Activated CD4-positive, alpha-beta memory T cell treated with anti-CD3 and anti-CD28 coated beads for 36 hours (primary cell): ENCODE measurements at places on chromosomes 6 and 20.

- DNase-seq = no peak
Observed at GRCh38 chr6:33587529-33587928, 7.5 kb upstream of the BAK1 start.

DNA sequence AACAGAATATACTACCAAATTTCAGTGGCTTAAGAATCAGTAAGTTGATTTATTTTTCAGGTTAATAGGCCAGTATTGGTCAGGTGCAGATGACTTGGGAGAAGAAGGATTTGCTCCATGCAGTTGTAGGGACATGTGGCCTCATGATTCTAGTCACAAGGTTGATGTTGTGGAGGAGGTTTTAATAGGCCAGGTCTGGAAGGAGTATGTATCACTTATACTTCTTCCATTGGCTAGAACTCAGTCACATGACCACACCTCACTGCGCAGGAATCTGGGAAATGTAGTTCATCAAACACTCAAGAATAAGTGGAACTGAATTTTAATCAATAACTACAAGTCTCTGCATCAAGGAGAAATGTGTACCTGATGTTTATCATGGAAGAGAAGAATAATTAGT, 281.5 kb upstream of the QKI start:
- no peak for DNase-seq

- no peak for DNase-seq
Observed at GRCh38 chr6:1729750-1730140, 120.0 kb downstream of the FOXC1 start.

GRCh38 chr6:80366714-80367113, 260.2 kb downstream of the BCKDHB start:
- no peak for DNase-seq

DNA sequence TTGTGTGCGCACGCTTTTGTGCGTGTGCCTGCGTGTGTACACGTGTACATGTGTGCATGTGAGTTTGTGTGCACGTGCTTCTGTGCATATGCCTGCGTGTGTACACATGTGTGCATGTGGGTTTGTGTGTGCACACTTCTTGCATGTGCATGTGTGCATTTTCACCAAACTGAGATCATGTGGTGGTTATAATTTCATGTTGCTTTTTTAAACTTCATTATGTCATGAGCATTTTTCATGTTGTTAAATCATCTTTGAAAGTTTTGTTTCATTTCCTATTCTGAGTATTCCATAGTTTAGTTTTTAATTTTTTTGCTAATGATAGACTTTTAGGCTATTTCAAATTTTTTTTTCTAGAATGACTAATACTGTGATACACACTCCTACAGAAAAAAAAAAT, 6.4 kb upstream of the CST3 start:
- no peak for DNase-seq

DNA sequence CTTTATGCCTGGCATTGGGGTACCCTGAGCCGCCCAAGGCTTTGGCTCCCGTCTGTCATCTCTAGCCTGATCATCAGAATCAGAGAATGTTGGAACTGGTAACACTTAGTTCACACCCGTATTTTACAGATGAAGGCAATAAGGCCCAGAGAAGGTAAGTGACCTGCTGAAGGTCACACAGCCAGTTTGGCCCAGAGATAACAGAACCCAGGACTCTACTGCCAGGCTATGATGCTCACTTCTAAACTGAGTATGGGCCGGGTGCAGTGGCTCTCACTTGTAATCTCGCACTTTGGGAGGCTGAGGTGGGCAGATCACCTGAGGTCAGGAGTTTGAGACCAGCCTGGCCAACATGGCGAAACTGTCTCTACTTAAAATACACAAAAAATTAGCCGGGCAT, 1.8 kb upstream of the TGM6 start:
- no peak for DNase-seq

DNA sequence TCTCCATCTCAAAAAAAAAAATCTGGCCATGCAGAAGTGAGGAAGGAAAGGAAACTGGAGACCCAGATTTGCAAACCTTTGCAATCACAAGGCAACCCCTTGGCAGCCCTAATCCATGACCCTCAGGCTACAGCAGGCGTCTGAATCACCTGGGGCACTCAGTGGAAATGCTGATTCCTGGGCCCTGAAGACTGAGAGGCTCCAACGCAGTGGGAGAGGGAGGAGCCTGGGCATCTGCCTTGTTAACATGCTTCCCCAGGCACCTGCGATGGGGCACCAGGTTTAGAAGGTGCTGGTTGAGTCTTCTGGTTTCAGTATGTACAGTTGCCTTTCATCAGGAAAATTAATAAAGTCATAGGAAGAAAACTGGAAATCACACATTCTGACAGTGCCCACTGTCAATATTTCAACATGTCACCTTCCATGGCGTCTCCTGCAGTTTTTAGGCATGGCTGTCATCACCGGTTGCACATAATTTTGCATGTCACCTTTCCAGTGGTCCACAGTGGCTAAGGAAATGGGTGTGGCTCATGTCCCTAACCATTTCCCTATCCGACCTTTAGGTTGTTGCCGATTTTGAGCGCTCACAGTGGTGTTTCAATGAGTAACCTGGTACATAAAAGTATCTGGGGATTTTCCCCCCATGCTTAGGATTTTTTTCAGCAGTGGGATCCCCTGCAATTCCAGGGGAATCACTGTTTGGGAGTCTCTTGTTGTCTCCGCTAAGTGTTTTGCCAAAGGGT, 56.9 kb downstream of the PREX1 start:
- DNase-seq = peak; percentile 44

- DNase-seq = no peak
Observed at GRCh38 chr6:54100411-54101006, 10.7 kb upstream of the MLIP start.

- DNase-seq = no peak
Observed at GRCh38 chr6:111282515-111282914, 195.2 kb downstream of the SLC16A10 start.

- DNase-seq = no peak
Observed at GRCh38 chr20:478010-478948, 15.9 kb upstream of the TBC1D20 start.

GRCh38 chr6:37603284-37603683, 94.4 kb downstream of the MDGA1 start:
- no peak for DNase-seq

DNA sequence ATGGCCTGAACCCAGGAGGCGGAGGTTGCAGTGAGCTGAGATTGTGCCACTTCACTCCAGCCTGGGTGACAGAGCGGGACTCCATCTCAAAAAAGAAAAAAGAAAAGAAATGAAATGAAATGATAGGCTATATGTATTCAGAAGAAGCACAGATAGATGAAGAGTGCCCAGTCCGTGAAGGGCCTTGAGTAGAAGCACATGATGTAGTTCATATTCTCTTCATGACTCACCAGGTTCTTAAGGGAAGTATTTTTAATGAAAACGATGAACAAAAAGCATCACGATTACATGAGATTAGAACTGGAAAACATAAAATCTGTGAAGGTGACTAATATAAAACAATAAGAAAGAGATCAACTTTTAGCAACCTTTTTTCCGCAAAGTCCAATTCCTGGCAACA, 29.8 kb downstream of the TPD52L1 start:
- no peak for DNase-seq

- no peak for DNase-seq
Observed at GRCh38 chr20:16228722-16229121, 344.5 kb downstream of the KIF16B start.

DNA sequence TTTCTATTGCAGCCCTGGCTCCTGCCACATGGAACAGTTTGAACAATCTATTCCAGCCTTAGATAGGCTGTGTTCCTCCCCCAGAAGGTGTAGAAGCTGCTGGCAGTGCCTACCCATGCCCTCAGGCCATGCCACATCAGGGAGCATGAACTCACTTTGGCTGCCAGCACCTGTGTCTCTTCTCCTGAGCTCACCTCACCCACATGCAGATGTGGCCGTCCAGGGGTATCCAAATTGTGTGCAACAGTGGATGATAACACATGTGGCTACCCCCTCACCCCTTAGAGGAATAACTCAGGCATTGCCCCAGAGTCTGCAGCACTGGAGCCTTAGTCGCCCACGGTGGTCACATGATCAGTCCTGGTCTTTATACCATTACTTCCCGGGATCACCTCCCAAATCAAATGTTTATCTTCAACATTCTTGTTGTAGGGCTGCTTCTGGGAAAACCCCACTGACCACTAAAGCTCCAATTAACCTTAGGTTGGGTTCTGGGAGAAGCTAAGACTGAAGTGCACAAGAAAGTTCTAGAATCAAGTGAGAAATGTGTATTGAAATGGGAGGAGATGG, 110.4 kb downstream of the BANF2 start:
- DNase-seq = no peak

DNA sequence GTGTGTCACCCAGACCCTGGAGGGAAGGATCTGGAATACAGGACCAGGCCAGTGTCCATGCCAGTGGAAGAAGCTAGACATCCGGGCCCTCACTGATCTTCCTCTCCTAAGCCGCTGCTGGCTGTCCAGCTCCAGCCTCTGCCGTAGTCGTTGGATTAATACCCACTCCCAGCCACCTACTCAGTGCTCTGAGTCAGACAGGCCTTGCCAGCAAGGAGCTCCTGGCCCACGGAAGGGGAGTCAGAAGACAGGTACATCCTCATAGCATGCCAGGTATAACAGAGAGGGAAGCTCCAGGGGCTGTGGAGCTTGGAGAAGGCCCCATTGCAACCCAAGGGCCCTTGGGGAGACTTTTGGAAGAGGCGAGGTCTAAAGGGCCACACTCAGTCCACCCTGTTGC, 49.0 kb downstream of the STK35 start:
- no peak for DNase-seq

GRCh38 chr6:167827583-167828324, 1.0 kb downstream of the AFDN start:
- peak; percentile 47 for DNase-seq

DNA sequence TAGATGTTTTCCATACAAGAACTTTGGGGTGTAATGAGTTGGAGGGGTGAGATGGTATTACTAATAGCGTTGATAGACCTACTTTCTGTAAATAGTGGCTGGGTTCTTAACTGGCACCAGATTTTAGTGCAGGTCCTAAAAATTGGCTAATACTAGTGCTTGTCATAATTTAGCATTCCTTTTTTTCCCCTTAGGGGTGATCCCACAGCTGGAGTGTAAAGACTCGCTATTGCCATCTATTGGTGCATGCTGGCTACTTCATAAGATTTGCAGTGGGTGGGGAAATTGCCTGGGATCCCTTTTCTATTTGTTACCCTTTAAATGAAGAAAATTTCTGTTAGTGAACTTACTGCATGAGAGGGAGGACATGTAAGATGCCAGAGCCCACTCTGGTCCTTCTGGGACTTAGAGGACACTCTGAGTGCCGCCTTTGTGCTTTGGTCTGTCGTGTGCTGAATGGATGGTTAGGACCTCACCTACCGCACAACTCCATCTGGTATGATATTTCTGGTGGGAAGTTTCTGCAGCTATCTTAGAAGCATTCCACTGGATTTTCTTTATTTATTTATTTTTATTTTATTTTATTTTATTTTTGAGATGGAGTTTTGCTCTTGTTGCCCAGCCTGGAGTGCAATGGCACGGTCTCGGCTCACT, 195.5 kb downstream of the JARID2 start:
- peak; percentile 36 for DNase-seq

DNA sequence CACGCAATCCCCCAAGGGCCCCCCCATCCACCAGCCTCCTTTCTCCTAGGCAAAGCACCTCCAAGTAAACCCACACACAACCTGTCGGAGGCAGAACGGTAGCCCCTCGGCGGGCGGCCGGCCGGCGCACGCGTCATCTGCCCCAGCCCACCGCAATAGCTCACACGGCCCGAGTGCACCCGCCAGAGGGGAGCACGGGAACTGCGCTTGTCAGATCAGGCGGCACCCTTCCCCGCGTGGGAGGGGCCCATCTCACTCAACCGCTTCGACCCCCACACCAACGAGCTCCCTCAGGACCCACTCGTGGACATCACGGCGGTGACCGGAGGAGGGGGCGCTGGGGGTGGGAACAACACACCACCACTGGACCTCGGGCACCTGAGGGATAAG, 767.9 kb upstream of the DEFB115 start:
- no peak for DNase-seq

DNA sequence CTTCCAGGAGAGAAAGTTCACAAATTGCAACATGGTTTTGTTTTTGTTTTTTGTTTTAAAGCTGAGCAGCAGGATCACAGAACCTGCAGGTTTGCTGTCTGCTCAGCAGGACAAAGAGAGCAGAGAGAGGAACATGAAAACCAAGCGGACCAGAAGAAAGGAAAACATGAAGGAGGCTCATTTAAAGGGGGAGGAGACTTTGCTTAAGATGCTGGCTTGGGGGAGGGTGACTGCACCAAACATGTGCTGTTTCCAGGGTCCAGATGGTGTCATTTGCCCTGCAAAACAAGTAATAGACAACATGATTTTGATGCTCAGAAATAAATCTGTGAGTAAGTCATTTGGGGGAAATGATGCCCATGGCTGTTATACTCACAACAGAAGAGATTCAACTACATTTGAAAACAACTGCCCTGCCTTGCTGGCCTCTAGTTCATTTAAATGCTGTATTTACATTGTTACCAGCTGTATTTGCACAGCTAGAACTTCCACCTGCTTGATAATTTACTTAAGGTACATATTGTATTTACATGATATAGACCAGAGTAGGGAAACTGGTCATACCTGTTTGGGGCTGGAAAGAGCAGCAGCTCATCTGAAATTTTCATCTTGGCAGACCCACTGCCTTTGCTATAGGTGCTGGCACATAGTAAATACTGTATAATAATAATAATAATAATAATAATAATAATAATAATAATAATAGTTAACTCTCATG, 32.2 kb upstream of the CHD6 start:
- no peak for DNase-seq

- DNase-seq = peak; percentile 78
Observed at GRCh38 chr20:44496976-44497375, 21.3 kb downstream of the TTPAL start.

GRCh38 chr20:2871111-2871465, 2.2 kb upstream of the PTPRA start:
- DNase-seq = no peak

GRCh38 chr6:28896505-28897368, 27.0 kb downstream of the TRIM27 start:
- DNase-seq = peak; percentile 65

GRCh38 chr6:35034411-35035191, 106.5 kb downstream of the TCP11 start:
- no peak for DNase-seq

DNA sequence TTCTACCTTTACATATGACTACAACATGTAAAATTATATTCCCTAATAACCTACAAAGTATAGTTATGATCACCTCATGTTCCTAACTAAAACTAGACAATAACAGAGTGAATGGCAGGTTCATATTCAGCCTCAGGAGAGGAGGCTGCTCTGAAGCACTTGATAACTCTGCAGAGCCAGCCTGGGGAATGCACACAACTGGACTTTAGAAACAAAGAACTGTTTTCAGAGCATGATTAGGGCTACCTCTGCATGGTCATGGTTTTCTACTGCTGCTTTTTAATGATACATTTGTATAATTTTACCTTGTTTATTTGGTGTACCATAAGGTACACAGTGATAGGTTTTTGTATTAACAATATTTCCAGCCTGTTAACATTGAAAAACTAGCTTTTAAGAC, 50.3 kb downstream of the TRPC4AP start:
- no peak for DNase-seq
